ENCODE measurements at places on chromosomes 1 and 21.
A peak's percentile ranks its signal among the peaks of the same experiment; 100 is the strongest.

- DNase-seq: no peak
Measured at GRCh38 chr1:14853518-14853917, 255.0 kb downstream of the KAZN start.

DNA sequence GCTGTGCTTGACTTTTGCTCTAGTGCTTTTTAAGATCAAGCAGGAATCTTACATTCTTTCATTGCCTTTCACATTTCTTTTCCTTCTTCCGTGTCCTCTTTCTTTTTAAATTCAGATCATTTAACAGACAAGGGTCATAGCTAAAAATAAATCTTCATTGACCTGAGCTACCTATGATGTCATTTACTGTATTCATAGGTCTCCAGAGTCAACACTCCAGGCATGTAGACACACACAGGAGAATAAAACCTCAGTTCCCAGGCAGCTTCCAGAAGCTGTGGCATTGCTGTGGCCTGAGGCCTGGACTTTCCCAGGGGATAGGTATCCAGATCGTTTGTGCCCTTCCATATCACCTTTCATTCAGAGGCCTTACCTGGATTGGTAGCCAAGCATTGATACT is 38.5 kb upstream of the ENAH start:
- DNase-seq: no peak

- DNase-seq: no peak
Measured at GRCh38 chr1:162204823-162205155, 135.3 kb downstream of the NOS1AP start.

DNA sequence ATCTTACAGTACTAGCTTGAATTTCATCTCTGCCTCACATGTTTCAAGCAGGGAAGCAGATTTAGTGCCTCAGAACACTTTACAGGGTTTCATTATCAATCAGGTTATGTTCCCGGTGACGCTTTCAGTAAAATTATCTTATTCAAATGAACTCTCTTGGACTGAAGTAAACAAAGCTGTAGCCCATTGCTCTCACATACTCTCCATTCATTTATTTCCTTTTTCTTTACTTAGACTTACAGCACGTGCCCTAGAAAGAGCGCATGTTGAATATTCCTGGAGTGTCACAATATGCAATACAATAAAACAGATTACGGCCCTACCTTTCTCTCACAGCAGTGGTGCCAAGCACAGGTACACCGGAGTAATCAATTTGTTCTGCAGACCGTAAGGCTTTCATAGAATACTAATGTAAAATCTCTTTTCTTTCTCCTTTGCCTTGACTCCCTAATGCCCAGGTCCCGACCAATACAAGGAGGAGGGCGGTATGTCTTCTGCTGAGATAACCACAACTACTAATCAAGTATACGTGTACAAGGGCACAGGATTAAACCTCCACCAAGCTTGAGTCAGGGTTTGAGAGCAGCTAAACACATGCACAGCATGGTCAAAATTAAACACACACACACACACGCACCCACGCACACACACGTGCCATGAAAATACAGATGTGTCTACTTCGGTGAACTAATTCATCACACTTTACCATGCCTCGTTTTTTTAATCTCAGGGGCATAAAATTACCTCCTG is 62.8 kb downstream of the NRIP1 start:
- DNase-seq: no peak

GRCh38 chr21:44949161-44949778 is 9.4 kb downstream of the SLX9 start:
- no peak for DNase-seq

- no peak for DNase-seq
Measured at GRCh38 chr1:25927521-25928265, 21.5 kb upstream of the STMN1 start.

GRCh38 chr1:38020396-38020795 is 7.9 kb downstream of the UTP11 start:
- no peak for DNase-seq

DNA sequence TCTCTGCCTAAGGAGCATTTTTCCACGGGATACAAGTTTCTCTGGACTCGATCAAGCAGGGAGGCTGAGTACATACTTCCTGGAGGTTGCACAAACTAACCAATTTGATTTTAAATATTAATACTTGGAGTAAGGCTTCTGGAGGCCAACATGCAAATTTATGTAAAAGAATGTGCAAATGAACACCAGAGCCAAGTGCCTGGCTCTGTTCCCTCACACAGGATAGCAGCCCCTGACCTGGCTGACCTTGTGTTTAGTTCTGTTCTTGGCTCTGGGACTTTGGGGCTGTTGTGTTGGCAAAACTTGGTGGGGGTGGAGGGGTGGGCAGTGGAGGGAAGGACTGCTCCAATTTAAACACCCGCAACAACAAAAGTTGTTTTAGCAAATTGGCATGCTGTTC is 34.2 kb downstream of the CNIH3 start:
- no peak for DNase-seq

DNA sequence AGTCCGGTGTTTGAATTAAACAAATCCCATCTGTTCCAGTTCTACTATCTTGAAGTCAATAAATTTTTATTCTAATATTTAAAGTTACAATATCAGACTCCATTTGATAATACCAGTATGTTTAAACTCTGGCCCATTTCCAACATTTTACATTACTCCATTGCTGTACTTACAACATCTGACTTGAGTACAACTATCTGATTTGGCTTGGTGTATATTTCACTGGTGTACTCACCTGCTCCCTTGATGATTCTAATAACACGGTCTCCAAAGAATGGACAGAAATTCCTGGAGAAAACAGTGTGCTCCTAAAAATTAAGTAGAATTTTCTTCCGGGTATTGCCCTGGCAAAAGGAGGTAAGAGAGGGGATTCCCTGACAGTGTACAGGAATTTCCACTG is 680.5 kb upstream of the ADAMTS5 start:
- no peak for DNase-seq

GRCh38 chr1:174309490-174309889 is 138.3 kb upstream of the GPR52 start:
- no peak for DNase-seq

GRCh38 chr1:39283858-39284257 is 79.4 kb downstream of the MACF1 start:
- no peak for DNase-seq

DNA sequence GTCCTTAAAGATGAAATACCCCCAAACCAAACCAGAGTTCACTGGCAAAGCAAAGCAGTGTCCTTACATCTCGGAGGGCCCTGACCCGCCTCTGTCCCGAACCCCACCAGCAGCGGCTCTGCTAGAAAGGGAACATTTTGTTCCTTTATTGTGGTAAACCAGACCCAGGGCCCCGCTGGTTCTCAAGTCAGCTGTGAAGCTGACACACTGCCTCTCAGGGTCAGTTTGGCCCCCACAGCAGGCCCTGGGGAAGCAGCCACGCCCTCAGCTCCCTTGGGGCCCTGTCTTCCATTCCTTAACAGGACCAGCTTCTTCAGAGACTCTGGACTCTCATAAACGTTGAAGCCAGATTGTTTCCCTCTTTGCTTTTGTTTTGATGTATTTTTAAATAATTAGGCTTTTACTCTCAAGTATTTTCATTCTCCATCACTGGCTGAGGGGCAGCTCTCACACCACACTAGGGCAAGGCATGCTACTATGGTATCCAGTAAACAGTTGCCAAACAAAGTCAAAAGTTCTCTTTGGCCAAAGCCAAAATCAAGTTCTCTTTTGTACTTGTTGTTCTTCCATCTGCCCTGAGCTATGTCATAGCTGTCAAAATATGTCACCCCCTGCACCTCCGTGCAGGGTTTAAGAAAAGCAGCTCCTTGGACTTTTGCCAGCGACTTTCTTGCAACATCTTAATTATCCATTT is 61.1 kb upstream of the ANGPTL1 start:
- DNase-seq: no peak

DNA sequence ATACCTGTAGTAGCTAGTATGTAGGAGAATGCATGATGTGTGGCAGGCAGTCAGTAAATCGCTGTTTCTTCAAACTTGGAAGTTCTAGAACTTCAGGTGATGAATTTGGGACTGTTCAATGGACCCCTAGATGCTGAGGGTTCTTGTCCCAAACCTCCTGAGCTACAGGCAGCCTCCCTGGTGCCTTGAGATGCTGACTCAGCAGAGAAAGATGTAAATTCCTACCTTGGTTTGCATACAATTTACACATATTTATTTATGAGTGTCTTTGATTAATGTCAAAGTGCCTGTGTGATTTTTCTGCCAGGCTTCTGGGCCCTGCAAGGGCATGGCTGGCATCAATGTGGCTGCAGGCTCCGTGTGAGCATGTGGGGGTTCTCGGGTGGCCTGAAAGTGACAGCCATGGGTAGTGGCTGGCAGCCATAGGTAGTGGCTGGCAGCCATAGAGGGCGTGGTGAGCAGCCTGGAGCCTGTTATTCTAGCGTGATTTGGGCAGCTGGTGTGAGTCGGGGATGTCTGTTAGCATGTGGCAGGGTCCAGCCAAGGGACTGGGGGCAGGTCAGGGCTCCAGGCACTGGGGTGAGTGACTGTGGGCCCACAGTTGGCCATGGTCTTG is 13.2 kb upstream of the POU3F1 start:
- DNase-seq: no peak

DNA sequence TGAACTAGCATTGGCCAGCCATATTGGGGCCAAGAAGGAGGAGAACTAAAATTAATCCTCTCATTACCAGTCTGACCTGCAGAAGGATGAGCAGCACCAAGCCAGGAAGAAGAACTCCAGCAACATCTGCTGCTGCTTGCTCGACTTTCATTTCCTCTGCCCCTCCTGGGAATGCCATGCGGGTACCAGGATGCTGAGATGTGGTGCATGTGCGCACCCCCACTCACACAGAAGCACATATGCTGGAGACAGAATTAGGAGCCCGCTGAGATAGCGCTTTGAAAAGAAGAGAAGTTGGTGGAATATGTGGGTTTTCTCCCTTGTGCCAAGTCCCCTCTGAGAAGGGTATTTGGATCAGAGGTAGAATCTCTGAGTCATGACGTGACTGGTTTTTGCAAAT is 70.4 kb downstream of the PLXNA2 start:
- DNase-seq: no peak

GRCh38 chr1:10045480-10046355 is 13.0 kb downstream of the UBE4B start:
- no peak for DNase-seq

DNA sequence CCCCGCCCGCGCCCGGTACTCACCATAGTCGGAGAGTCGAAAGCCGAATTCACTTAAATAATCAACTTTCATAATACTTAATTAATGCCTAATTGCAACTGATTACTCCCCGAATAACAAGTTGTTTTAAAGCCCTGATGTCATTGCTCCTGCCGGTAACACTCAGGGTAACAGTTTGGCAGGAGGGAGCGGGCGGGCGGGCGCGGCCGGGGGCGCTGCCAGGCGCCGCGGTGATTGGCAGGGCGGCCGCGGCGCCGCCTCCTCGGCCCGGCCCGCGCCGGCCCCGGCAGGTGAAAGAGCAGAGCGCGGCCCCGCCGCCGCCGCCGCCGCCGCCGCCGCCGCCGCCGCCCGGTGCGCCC is 102.2 kb downstream of the CASZ1 start:
- DNase-seq: no peak

- DNase-seq: no peak
Measured at GRCh38 chr1:110433803-110434202, 17.1 kb upstream of the PROK1 start.

DNA sequence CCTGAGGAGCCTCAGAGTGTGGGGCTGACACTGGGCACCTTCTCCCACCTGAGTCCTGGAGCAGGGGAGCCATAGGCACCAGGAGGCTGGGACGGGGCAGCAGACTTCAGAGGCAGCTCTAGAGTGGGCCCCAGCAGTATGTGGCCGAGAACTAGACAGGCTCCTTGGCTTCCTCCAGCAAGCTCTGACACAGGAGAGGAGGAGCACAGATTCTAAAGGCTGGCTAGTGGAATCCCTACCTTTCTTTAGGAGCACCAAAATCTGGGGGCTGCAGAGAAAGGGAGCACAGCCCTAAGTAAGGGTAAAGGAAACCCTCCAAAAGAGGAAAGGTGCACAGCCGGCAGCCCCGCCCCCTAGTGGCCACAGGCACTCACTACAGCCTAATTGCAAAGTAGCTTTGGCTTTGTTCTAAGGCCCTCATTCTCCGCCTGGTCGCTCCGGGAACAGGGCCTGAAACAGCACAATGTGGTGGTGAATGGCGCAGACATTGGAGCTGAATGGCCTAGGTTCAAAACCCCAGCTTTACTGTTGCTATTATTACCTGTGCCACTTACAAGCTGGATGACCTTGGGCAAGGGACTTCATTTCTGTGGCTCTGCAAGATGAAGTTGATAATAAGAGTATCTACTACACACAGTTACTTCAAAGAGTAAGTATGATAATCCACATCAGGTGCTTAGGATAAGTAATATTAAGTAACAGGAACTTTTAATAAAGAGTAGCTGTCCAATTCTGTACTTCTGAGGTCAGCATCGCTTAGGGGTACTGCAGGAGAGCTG is 8.8 kb upstream of the GUCA2A start:
- peak; percentile 20 for DNase-seq

DNA sequence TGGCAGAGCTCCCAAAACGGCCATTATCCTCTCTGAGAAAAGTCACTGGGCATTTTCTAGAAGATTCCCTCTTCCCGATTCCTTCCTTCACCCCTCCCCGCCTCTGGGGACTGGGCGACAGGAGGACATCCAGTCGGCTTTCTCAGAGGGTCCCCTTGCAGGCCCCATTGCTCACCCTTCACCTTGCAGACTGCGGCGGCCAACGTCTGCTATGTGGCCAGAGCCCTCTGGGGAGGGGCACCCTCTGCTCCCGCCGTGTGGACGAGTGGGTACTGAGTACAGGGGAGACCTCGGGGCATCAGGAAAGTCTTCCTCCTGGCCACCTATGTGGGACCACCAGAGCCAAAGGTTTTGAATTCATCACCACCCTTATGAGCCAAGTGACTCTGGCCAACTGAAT is 293.5 kb upstream of the VAMP3 start:
- no peak for DNase-seq

DNA sequence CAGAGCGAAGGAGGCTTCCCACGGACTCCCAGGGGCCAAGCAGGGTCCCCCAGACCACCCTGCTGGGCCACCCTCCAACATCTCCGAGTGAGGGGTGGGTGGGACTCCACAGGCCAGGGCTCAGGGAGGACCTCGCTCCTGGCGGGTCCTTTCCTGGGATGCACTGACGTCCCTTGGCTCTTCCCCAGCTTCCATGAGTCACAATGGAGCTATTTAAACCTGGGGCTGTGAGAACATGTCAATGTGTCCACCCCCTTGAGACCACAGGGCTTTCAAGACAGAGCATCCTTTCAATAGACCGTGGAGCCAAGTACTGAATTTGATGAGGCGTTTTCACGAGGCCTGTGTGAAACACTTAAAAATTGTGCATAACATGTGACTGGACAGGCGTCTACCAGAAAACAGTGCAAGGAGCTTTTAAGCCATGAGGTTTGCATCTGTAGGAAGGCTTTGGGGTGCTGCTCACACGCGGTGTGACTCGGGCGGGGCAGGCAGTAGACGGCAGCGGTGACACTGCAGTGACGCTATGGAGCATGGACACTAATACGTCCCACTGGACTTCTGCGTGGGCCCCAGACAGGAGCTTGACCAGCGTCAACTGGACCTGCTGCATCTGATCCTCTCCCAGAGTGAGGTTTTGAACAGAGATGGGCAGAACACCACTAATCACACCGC is 24.1 kb upstream of the NPHP4 start:
- DNase-seq: no peak

- no peak for DNase-seq
Measured at GRCh38 chr1:69139007-69139406, 428.7 kb upstream of the LRRC7 start.

GRCh38 chr1:14910984-14911721 is 242.4 kb upstream of the TMEM51 start:
- DNase-seq: no peak
